Activated naive CD4-positive, alpha-beta T cell treated with anti-CD3 and anti-CD28 coated beads, Interleukin-2, amount 50 U/mL, for 72 hours (primary cell): ENCODE measurements at places on chromosomes 13 and 19. TPM values are rescaled to one million over a fixed set of nuclear protein-coding genes. Genes with fewer than 3 reads are reported as not detected.

DNA sequence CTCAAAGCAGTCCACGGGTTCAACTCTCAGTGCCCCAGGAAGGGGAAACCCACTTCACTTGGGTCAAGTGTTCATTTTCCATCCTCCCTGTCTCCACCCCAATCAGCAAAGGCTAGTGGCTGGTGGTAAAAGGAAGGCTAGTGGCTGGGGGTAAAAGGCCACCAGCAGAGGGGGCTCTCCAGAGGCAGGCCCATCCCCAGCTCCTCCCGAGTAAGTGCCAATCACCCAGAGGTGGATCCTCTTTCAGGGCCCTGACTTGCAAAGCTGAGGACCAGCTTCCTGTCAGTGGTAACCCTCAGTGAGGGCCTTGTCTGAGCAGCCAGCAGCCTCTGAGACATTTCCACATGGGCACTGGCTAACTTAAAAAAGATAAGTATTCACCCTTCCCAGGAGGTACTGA is 22.0 kb upstream of the TPT1 start:
- DNase-seq = no peak

- no peak for DNase-seq
Observed at GRCh38 chr13:20823071-20823470, 49.3 kb upstream of the EEF1AKMT1 start.

FIZ1 gene
- 10.2 TPM for total RNA-seq

LILRB1 gene
- 0.34 TPM for total RNA-seq

TMEM255B gene
- total RNA-seq = 1.8 TPM
